ENCODE measurements at places on chromosomes 7 and 10.

DNA sequence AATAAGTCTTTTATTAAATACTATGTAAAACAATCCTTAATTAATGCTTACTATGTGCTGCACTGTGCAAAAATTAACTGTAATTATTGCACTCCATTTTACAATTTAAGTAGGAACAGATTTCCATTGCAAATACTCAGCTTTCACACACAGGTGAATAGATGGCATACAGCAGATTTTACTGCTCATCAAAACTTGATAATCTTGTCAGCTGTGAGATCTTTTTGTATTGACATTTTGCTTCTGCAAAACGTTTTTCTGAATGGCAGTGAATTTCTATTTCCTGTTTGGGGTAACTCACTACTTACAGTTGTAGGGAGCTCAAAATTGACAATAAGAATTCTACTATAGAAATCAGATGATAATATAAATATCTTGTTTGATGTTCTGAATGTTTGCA, 220.0 kb upstream of the MAGI2 start:
- no peak for DNase-seq

DNA sequence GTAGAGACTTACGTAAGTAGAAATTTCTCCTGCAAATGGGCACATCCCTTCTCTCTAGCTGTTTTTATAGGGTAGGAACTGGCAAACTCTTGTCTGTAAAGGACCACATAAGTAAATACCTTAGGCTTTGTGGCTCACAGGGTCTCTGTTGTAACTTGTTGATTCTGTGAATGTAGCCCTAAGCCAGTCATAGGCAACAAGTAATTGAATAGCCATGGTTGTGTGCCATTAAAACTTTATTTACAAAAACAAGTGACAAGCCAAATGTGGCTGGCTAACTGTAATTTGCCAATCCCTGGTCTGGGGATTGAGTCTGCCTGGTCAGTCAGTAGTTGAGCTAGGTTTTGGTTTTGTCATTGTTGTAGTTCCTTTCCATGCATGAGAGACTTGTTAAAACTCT, 5.3 kb upstream of the KLF6 start:
- no peak for DNase-seq

- DNase-seq: no peak
Observed at GRCh38 chr7:12594122-12594897, 23.8 kb downstream of the SCIN start.

- DNase-seq: no peak
Observed at GRCh38 chr7:142795339-142795863, 24.6 kb downstream of the PRSS2 start.

DNA sequence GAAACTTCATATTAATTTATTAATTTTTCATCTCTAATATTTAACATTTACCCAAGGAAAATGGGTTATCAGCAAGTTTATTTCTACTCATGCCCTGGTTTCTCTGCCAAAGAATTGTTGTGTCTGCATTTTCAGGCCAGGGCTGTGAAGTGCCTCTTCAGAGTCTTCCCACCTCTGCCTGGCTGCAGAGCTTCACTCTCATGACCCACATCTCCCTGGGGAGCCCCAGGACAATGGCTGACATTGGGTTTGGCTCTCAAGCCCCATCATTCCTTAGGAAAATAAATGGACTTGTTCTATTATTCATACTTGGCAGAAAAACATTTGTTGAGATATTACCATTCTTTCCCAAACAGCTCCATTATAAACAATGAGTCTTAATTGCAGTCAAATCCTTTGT, 30.3 kb downstream of the CACNA2D1 start:
- peak; percentile 69 for DNase-seq

GRCh38 chr10:110005719-110006118, 2.1 kb upstream of the ADD3 start:
- no peak for DNase-seq

GRCh38 chr7:12684733-12685132, 2.7 kb upstream of the ARL4A start:
- no peak for DNase-seq

GRCh38 chr10:83076443-83076842, 1062.9 kb upstream of the GHITM start:
- no peak for DNase-seq

DNA sequence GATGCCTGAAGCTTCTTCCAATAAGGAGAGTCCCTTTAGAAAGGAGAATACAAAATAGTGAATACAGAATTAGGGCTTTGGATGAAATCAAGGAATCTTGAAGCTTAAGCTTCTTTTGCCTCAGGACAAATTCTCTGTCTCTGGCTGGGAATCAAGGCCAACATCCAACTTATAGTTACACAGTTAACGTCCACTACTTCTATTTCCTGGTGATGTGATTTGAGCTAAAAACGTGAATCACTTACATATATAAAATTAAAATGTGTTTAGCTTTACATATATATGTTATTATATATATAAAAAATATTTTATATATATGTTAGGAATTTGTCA, 11.4 kb upstream of the INPP5F start:
- no peak for DNase-seq

DNA sequence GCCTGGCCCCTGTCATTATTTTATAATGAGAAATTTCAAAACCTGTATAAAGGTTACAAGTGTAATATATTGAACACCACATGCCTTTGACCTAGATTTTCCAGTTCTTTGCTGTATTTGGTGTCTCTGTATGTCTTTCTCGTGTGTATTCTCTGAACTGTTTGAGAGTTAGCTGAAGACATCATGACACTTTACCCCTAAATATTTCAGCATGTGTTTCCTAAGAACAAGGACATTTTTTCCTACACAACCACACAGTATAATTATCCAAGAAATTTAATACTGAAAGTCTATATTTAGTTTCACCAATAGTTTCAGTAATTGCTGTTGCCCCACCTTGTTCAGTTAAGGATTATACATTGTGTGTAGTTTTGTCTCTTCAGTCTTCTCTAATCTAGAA, 14.8 kb downstream of the ZRANB1 start:
- no peak for DNase-seq

- DNase-seq: no peak
Observed at GRCh38 chr10:133400624-133401424, 6.9 kb downstream of the MTG1 start.

All from NCI-H1930 (cell line).